ENCODE measurements at places on chromosomes 3 and 15.
A peak's percentile ranks its signal among the peaks of the same experiment; 100 is the strongest.

DNA sequence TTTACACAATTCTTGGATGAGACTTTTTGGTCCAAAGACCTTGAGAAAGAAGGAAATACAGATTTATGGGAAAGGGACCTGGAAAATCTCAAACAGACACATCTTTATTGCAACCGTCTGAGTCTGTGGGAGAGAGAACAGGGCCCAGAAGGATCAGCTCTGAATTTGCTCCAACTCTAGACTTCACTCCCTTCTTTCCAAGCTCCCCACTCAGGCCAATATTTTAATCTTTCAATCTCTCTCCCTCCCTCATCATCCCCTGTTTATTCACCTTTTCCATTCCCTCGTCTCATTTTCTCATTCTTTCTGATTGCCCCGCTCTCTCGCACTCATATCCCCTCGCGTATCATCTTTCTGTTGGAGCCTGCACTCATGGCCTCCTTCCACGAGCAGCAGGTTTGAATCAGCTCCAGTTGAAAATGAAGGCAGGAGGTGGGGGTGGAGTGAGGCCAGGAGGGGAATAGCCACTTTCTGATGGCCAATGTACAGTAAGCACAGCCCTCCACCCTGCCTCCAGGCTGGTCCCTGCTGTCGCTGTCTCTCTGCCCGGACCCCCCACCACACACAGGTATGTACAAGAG is 63.6 kb upstream of the BOC start:
- DNase-seq, result no peak

GRCh38 chr15:58622877-58623276 is 126.6 kb downstream of the ADAM10 start:
- DNase-seq, result no peak

- DNase-seq, result peak; percentile 66
Measured at GRCh38 chr15:32682569-32682968, 35.2 kb upstream of the GREM1 start.

DNA sequence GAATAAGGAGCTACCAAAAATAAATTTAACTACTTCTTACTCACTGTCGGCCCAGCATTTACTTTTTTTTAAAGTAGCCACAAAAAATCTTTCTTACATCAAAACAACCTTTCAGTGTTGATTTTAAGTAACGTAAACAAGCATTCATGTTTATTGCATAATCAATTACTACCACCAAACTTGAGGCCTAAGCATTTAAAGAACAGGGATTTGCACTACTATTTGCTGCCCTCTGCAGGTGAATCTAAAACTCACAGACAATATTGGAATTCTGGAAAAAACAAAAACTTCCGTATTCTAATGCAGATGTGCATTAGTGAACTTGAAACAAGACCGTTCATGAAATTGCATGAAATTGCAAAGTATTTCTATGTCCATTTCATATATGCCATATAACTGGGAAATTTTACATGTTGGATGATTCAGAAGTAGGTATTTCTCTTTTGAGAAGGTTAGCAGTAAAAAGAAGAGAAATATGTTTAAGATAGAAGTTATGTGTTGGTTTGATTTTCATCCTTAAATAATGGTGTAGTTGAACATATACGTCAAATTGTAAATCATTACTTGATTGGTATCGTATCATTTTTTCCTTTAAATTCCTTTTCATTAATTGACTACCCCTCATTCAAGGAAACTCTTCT is 55.6 kb downstream of the CGGBP1 start:
- DNase-seq, result peak; percentile 87

GRCh38 chr15:70035719-70036077 is 62.0 kb downstream of the TLE3 start:
- DNase-seq, result peak; percentile 78

DNA sequence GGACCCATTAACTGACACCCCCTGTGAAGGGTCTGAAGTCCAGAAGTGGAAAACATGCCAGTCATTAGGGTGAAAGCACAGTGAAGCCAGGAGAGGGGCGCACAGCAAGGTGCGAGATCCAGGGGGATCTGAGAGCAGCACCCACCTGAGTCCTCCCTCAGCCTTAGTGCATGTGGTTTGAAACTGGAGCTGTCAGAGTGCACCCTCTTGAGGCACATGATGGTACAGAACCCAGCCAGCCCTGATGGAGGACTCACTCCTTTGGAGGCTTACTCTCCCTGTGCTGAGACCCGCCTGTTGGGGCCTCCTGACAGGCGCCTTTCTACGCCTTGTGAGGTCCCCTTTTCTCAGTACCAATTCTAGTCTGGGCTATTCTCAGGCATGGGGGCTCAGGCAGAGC is 77.8 kb downstream of the IL20RB start:
- no peak for DNase-seq

GRCh38 chr3:134609821-134610431 is 40.9 kb downstream of the KY start:
- DNase-seq, result no peak

- no peak for DNase-seq
Measured at GRCh38 chr3:181773921-181774320, 62.2 kb downstream of the SOX2 start.

- DNase-seq, result no peak
Measured at GRCh38 chr3:178777718-178778411, 241.6 kb downstream of the KCNMB2 start.

- DNase-seq, result no peak
Measured at GRCh38 chr15:76565366-76565765, 228.8 kb downstream of the ISL2 start.

- DNase-seq, result peak; percentile 63
Measured at GRCh38 chr3:148309390-148310035, 388.2 kb upstream of the AGTR1 start.

DNA sequence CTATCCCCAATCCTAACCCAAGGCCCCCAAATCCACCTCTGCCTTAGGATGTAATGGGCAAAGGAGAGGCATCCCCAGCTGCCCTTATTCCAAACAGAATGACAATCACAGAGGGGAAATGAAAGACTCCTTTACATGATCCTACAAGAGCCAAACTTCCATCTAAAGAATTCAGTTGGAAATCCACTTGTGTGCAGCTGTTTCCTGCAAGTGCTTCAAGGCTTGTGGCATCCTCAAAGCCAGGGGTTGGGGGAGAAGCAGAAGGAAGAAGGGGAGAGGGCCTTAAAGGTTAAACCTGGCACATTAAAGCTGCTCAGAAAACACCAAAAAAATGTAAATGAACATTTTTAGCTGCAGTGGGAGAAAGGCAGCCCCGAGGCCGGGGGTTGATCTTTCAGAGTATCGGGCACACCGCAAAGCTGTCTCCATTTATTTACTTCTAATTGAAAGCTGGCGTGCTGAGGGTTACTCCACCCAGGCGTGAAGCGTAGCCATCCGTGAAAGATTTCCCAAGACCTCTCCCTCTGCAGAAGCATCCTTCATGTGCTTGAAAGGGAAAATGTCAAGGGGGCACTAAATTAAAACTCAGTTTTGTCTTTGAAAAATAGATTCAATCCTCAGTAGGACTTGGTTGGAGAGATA is 217.8 kb downstream of the SHQ1 start:
- DNase-seq, result no peak

DNA sequence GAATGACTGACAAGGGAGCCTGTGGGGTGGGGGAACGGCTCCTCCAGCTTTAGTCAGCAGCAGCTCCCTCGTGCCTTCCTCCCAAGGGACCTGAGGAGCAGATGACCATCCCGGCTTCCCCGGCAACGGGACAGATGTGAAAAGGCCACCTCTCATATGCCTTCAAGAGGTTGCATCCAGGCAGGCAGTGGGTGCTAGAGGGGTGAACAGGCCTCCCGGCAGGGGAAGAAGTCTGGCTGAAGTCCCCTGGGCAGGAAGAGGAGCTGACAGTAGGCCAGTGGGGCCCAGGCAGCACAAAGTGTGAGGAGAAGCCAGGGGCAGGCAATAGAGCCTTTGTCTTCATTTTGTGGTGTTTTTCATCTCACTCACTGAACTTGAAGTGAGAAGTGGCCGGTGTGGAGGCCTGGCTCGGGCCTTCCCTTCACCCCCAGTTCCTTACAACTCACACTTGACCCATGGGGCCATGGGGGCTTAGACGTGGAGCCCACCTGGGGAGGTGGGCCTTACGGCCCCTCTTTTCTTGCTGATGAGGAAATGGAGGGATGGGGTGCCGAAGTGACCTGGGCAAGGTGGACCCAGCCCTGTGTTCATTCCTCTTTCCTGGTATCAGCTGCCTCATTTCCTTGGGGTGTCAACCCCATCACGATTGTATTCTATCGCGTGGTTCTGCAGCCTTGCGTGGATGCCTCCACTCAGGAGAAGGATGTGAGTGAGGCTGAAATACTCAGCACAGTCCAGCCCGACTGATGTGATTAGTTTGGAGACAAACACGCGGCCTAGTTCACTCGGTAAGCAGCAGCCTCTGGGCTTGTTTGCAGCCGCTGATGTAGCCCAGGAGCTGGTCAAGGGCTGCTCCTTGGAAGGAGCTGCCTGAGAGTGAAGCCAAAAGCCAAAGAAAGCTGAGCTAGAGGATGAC is 115.5 kb upstream of the ALDH1A3 start:
- DNase-seq, result no peak

DNA sequence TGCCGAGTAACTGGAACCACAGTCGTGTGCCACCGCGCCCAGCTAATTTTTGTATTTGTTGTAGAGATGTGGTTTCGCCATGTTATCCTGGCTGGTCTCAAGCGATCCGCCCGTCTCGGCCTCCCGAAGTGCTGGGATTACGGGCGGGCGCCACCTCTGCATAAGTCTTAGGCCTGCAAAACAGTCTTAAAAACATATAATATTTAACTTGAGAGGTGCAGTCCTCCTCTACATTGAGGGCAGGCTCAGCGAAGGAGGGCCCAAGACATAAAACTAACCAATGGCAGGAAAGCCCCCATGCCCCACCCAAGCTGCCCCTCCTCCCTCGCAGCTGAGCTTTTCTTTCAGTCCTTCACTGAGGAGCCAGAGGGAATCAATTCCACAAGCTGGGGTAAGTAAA is at the start of gene SLC28A2:
TSS of gene SLC28A2 (plus strand) at position 347 of the 400 bp plus-strand sequence. CDS start 982 bp downstream, outside the sequence.
- no peak for DNase-seq

GRCh38 chr3:123499322-123499721 is 50.4 kb upstream of the ADCY5 start:
- DNase-seq, result no peak

GRCh38 chr3:40226636-40227035 is 82.9 kb upstream of the EIF1B start:
- no peak for DNase-seq

DNA sequence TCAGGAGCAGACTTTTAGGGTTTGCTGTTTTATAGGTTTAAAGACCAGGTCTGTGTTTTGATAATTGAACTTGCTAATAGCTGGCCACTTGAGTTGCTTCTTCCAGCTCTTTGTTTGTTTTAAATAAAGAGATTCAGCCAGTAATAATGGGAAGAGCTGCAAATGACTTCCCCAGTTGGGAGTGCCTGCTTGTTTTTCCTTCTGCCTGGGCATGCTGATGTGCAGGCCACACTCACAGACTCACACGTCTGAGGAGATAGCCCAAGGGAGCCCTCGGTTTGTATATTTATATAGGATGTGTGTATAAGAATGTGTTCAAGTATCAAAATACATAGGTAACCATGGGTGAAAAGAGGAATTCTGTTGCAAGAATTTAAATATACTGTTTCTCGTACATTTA is 78.2 kb upstream of the BOC start:
- no peak for DNase-seq

DNA sequence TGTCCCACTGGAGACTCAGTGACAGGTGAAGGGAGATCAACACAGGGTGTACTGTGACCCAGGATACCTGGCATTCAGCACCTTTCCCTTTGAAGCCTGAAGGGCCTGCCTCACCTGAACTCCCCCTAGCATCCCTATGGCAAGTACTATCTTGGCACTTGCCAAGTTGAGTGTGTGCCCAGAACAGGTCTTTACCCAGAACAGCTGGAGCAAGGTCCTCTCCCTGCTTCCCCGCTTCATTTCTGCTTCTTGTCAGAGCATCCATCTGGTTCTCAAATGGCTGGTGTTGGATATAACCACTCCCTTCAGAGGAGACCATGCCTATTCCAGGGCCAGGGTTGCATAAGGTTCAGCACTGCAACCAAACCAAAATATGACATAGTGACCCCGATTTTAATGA is 73.0 kb downstream of the FAM43A start:
- no peak for DNase-seq

DNA sequence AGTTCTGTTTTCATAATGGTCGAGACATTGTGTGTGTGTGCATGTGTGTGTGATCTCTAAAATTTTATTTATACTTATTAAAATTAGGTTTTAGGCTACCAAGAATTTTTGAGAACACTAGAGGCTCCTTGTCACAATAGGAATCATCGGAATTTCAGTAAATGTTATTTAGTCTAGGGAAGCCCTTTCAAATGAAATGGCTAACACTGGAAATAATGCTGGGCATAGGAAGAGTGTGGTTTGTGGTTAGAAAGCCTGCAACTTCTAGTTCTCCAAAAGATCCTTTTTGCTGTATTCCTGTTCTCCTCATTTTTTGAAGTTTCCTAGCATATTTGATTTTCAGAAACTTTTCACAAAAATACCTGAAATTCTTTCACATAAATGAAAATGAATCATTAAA is 92.5 kb upstream of the MBNL1 start:
- DNase-seq, result peak; percentile 57

- peak; percentile 36 for DNase-seq
Measured at GRCh38 chr3:195250473-195251251, 20.3 kb downstream of the XXYLT1 start.

DNA sequence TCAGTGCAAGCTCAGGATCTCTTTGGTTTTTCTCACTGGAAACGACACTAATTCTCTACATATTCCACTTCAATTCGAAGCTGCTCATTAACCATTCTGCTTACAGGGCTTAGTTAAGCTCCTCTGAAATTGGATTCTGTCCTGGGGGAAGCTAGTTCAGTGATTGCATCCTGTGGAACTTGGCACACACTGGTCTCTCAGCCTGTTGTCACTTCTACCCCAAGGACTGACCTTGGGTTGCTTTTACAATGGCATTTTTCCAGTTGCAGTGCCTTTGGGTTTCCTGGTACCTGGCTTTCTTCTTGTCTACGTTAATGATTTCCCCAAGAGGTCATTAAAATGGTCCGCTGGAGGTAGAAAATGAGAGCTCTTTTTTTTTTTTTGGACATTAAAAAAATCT is 33.3 kb upstream of the GABRB3 start:
- no peak for DNase-seq

DNA sequence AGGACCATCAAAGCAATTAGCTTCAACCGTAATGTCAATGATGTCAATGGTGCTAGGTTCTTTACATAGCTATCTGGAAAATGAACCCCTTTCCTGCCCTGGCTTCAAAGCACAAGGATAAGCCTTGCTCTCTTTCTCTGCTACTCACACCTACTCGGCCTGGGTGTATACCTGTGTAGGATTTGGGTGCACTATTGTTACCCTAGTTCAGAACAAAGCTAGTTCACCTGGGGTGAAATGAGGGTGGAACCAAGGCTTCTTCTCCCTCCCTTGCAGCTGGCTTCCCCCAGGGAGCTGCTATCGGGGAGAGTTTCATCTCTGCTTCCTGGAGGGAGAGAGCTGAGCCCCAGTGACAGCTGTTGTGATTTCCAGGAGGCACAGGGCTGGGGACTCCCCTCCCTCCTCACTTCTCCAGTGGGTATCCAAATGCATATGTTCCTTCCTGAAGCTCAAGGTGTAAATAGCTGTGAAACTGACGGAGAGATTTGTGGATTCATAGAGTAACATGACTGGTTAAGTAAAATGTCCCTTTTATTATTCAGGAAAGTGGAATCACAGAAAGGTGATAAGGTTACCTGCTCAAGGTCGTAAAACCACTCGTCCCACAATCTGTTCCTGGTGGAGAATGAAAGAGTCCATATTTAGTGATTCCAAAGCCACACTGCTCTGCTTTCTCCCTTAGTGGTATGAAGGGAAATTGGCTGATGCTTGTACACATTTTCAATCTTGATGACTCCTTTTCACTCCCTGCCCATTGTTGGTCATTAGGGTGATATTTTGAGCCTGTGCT is 11.8 kb upstream of the C3orf70 start:
- DNase-seq, result no peak

- peak; percentile 80 for DNase-seq
Measured at GRCh38 chr15:89333959-89334509, 590 bp downstream of the POLG start.
